Left ventricle myocardium inferior (tissue), 1 donor: ENCODE measurements at places on chromosomes 16 and 17.

- no peak for DNase-seq
Observed at GRCh38 chr17:47189732-47190237, 690 bp upstream of the CDC27 start.

GRCh38 chr17:72142614-72143013 lies 21.8 kb downstream of the SOX9 start:
- no peak for DNase-seq

DNA sequence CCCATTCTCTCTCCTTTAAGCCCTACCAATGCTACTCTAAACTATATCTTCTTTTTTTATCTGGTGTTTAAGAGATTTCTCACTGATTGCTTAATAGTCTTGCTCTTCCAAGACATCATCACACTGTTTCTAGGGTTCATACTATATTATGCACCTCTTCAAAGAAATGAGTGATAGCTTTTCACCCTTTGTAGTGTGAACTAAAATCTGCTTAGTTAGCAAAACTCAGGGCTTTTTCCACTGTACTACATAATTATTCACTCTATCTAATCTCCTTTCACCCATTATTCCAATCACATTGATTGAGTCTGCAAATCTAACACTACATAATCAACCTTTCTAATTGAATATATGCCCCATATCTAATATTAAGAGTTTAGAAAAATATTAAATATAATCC lies 456.0 kb upstream of the SOX9 start:
- no peak for DNase-seq

GRCh38 chr17:73030501-73030921 lies 62.0 kb downstream of the SLC39A11 start:
- no peak for DNase-seq

GRCh38 chr17:54493691-54494090 lies 407.0 kb upstream of the TOM1L1 start:
- DNase-seq: no peak

- no peak for DNase-seq
Observed at GRCh38 chr17:47095268-47095667, 93.8 kb downstream of the CDC27 start.

DNA sequence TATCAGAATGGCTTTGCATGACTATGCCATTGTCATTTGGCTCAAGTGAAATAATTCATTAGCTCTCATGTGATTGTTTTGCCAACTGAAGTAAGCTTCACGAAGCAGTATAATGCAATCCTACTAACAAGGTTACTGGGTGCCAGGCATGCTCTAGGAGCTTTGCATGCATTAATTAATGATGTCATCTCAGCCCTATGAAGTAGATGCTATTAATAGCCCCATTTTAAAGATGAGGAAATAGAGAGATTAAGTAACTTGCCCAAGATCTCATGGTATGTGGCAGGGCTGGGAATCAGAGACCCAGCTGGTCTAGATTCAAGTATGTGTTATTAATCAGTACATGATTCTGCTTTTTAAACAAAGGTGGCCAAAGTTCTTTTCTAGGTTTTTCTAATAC lies 14.1 kb downstream of the KRT39 start:
- DNase-seq: no peak

- peak; percentile 22 for DNase-seq
Observed at GRCh38 chr17:64441772-64442540, 7.0 kb upstream of the MILR1 start.

DNA sequence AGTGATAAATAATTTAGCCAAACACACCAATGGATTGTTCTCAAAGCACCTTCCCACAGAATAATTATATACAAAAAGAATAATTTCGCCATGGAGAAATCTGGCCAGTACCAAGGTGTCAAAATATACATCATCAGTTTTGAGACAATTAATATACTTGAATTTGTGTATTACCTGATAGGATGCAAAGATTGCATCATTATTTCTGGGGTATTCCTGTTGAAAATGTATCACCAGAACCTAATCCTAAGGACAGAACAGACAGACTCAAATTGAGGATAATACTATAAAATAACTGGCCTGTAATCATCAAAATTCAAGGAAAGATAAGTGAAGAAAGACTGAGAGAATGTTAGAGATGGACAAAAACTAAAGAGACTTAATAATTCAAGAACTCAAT lies 111.9 kb downstream of the MRTFB start:
- DNase-seq: no peak

DNA sequence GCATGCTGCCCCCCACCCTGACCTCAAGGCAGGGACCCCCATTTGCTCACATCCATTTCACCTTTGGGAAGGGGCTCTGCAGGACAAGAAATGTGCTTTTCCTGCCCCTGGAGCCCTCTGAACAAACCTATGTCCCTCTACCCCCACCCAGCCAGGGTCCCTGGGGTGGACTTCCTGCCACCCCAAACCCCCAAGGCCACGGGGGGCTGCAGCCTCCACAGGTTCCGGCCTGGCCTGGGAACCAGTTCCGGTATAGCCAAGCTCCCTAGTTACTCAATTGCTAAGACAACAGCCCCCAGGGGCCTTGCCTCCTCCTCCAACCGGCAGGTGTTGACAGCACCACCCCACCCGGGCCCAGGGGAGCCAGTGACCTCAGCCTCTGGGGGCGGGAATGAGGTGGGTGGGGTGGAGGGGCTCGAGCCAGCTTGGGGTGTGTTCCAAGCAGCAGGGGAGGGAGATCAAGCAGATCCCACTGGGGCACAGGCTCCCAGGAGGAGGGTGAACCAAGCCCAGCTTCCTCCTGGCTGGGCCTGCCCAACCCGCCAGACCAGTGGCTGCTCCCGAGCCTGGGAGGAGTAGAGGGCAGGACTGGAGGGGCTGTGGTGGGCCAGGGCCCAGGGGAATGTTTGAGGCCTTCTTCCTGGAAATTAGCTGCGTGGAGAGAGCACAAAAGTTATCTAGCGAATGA lies 6.6 kb downstream of the PNMT start:
- DNase-seq: peak; percentile 43

DNA sequence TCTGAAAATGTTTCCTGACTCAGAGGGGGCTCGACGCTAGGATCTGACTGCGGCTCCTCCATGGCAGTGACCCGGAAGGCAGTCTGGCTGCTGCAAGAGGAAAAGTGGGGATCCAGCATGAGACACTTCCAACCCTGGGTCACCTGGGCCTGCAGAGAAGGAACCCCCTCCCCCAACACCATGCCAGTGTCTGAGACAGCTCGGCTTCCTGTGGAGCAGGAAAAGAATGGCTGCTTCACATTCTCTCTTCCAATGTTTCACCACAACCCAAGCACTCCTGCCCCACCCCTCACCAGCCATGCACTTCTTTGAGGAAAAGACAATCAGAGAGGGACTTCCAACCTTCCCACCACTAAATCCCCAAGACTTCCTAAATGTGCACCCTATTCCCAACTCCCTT lies 10.8 kb downstream of the TP53 start:
- no peak for DNase-seq

DNA sequence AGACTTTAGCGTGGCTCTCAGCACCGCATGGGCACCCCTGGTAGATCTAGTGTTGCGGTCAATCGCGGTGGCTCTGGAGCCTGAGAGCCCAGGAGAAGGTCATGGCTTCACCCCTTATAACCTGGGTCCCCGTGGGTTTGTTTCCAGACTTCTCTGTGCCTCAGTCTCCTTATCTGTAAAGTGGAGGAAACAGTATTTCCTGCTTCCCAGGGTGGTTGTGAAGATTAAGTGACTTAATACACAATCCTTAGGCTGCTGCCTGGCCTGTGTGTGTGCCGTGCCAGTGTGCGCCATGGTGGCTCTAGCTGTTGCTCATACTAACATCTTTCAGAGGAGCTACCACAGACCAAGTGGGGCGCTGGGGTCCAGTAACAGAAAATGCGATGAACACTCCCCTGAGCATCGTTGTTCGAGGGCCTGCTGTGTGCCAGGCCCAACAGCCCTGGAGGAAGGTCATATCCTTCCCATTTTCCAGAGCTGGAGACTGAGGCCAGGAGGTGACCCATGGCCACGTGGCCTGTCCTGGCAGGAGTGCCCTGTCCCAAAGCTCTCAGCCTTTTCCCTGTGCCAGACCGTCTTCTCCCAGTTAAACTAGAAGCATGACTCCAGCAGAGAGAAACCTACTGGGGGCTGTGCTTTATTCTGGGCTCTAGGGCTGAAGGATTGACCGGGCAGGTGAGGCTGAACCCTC lies 70.1 kb downstream of the CMIP start:
- DNase-seq: no peak

GRCh38 chr17:30930495-30930894 lies 8.8 kb downstream of the ADAP2 start:
- no peak for DNase-seq

DNA sequence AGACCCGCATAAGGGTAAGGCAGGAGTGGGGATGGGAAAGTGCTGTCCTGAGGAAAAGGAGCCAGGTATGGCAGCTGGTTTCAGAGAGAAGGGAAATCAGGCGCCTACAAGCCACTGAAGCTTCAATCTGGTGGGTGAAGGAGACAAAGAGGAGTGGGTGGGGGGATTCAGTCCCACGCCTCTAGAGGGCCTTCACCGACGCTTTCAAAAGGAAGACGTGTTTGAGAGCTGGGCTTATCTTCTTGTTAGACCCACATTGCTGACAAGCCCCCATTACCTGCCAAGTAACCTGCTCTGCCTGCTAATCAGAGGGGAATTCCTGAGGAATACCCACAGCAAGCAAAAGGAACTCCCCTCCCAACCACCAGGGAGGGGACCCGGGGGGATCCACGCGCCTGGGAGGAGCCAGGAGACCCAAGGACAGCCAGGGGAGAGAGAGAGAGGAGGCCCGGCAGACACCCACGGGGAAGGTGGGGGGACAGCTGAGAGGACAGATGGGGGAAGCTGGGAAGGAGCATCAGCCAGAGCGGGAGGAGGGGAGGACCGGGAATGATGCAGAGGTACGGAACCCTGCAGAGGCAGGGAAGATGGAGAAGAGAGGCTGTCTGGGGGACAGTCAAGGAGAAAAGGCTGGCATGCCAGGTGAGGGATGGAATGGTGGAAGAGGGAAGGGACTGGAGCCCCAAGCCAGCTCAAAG lies 1.0 kb downstream of the MTMR4 start:
- DNase-seq: no peak

GRCh38 chr16:81524382-81524781 lies 79.8 kb downstream of the CMIP start:
- DNase-seq: no peak

GRCh38 chr16:30166202-30166902 lies 17.1 kb upstream of the CORO1A start:
- DNase-seq: no peak

DNA sequence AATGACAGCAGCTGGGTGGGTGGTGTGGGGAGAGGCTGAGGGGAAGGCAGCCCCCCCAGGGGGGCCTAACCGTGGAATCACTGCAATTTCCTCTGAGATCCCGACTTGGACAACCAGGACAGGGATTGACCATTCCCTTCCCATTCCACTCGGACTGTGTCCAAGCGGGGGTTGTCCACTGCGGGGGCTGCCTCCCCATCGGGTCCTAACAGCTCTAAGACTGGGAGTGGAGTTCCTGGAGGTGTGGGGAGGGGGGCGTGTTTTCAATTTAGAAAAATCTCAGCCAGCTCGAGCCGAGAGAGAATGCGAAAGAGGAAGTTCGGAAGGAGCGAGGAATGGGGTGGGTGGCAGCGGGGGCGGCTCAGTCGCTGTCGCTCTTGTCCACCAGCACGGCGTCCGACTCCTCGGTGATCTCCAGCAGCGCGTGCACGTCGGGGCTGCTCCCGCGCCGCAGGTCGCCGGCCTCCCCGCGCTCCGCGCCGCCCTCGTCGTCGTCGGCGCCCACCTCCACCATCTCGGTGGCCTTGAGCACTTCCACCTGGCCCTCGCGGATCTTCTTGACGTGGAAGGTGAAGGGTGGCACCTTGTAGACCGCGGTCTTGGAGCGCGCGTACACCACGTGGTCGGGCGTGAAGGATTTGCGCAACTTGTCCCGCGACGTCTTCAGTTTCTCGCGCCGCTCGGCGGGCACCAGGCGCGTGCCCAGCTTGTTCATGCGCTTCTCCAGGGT lies 16.2 kb upstream of the STAT3 start:
- DNase-seq: no peak

GRCh38 chr17:78899361-78900260 lies 3.4 kb downstream of the CEP295NL start:
- DNase-seq: peak; percentile 76

DNA sequence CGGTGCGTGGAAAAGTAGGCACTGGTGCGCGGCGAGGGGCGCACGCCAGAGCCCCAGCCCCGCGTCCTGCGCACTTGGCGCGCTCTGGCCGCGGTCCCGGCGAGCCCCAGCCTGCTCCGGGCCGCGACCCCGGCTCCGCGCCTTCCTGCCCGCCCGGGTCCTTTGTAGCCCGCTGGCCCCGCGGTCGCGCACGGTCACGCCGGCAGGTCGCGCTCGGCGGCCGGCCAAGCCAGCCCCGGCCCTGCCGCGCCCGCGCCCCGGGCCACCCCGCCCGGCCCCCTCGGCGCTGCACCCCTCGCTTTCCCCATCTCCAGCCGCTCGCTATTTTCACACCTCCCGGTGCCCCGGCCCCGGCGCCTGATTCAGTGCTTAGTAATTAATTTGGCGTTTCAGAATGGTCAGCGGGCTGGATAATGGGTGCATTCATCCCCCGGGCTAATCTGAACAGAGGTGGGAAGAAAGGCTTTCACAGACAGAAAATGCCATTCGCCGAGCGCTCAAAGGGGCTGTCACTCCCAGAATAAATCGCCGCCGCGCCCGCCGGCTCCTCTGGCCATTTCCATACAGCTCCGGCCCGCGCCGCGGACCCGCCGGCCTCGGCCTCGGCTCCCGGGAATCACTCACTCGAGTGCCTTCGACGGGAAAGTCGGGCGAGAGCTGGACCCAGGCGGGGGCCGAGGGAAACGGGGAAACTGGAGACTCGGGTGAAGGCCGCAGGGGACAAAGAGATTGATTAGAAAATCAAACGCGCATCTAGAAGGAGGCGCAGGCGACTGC lies 17.8 kb upstream of the NTN1 start:
- DNase-seq: no peak

- no peak for DNase-seq
Observed at GRCh38 chr17:31532081-31532480, 140.6 kb downstream of the RAB11FIP4 start.

- DNase-seq: no peak
Observed at GRCh38 chr16:11165894-11166665, 89.9 kb downstream of the SOCS1 start.

GRCh38 chr16:87747626-87748414 lies 18.0 kb downstream of the KLHDC4 start:
- DNase-seq: no peak

- DNase-seq: no peak
Observed at GRCh38 chr16:79263425-79263824, 337.1 kb downstream of the MAF start.

DNA sequence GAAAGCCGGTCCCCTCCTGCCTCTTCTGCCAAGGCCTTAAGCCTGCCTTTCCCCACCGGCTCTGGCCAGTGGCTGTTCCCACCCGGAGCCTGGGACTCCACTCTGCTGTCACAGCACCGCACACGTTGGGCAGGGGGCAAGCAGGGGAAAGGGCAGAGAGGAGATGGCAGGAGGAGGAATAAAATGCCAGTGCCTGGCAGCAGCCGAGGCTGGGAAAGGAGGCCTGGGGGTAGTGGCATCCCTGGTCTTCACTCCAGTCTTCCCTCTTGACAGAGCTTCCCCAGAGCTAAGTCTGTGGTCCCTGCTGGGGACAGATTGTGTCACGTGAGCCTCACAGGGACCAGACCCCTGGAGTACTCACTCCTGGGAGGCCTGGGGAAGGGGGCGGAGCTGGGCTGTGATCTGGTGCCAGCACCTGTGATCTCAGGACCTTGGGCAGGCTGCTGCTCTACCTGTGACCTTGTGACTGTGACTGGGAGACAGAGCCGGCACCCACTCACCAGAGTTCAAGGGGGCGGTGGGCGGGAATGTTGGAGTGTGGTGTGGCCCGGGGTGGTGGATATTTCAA lies 97.2 kb upstream of the GSE1 start:
- DNase-seq: no peak
